ENCODE measurements at places on chromosomes 7 and 10.

- no peak for DNase-seq
Observed at GRCh38 chr7:29342761-29343160, 148.2 kb downstream of the CHN2 start.

DNA sequence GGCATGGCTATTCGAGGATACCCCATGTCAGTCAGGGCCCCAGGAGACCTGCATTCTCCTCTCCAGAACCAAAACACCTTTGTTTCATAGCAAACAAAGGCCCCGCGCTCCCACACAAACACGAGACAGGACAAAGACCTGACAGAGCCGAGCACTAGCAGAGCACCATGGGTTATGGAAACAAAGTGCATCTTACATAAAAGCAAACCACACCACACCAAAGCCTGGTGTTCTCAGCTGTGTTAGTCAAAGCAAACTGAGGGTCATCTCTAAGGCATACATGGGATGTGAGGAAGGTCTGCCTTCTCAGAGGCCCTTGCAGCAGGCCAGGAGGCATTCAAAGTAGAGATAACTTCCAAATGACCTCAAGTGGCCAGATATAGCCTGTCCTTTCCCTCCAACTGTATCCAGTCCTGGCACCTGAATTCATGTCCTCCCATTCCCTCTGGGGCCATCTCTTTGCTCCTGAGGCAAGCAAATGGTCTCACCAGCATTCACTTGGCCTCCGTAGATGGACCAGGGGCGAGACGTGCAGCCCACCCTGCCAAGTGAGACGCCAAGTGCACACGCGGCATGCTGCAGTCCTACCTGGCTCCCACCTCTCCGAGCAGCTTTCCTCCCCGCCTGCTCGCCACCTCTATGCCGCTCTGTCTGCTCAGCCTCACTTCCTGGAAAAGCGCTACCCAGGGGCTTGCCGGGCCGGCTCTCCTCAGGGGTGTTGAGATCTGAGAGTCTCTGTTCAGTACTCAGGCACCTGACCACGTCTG is 45.3 kb upstream of the PDLIM1 start:
- DNase-seq: no peak

DNA sequence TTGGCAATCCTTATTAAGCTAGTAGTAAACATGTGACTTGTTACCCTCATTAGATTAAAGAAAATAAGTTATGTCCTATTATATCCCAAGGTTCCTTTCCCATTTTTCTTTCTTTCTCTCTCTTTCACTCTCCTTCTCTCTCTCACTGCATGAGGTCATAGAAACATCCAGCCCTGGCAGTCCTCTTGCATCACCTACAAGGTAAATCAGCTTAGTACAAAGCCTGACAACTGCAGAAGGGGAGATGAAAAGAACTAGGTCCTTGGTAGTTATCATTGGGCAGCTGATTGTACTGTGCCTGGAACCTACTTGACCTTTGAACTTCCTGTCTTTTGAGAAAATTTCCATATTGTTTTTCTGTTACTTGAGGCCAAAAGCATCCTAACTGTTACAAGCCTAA is 307.9 kb upstream of the SP8 start:
- no peak for DNase-seq

- no peak for DNase-seq
Observed at GRCh38 chr7:66741710-66742049, 1.1 kb downstream of the RABGEF1 start.

GRCh38 chr10:72449941-72450441 is 95.3 kb upstream of the DNAJB12 start:
- no peak for DNase-seq

DNA sequence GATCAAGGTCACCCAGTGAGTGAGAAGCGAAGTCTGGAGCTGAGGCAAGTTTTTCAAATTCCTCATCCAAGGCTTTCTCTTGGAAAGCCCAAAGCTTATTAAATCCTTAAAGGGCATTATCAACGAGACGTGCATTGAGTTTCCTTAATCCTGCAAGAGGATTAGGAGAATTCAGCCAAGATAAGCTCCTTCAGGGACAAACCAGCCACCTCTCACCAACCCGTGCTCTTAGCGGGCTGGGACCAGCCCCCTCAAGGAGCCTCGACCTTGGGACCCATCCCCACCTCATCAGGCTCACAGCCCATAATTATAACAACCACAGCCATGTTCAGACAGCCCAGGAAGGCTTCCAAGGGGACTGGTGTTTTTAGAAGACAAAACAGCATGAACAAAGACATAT is 12.0 kb upstream of the SLC29A4 start:
- no peak for DNase-seq

DNA sequence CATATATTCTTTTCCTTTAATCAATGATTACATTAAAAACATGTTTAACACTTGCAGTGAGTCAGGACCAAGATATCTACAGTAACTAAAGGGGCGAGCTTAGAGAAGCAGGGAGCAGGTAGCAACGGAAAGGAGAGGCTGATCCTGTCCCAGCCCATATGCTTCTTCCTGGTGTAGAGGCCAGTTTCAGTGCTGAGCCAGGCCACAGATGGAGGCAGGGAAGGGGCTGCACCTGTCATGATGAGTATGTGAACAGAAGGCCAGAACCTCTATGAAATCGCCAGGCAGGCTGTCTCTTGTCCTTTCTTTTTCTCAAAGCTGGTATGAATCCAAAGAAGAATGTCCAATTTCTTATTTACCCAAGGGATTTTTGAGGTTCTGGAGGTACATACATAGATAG is 16.3 kb downstream of the REEP3 start:
- no peak for DNase-seq

DNA sequence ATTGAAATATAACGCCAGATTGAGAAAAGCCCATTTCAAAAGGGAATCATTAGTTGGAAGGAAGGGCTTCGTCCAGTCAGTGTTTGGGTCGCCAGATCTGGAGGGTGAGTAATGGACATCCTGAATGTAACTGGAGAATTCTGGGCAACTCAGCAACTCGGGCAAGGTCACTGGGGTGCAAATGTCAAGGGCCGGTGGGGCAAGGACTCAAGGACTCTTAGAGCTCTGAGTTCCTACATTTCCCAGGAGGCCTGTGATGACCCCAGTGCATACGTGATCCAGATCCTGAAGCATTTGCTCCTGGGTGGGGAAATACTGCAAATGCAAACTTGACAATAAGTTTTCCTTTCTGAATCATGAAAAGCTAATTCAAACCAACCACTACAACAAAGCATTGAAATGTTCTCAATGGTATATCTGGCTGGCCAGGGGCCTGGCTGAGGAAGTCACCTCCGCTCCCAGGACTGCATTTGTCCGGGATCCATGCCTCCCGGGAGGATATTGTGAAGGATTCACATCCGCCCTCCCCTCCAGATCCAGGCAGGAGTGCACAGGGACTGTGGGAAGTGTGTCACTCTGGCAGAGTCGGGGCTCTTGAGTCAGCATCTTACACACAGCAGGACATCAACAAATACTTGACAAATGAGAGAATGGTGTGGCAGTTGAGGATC is 164.0 kb downstream of the FANK1 start:
- no peak for DNase-seq

DNA sequence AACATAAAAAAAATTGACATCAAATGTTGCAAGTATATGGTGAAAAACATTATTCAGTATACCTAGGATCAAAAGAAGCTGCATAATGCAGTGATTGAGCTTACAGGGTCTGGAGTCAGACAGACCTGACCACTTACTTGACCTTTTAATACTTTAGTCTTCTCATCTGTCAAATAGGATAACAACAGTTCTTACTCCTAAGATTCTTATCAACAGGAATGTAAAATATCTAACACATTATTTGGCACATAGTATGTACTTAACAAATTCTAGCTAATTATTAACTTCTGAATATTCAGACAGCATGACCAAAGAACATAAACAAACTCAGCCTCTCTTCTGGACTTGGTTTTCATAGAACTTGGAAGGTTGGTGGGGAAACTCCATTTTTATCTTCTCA is 45.6 kb upstream of the PIP4K2A start:
- no peak for DNase-seq

DNA sequence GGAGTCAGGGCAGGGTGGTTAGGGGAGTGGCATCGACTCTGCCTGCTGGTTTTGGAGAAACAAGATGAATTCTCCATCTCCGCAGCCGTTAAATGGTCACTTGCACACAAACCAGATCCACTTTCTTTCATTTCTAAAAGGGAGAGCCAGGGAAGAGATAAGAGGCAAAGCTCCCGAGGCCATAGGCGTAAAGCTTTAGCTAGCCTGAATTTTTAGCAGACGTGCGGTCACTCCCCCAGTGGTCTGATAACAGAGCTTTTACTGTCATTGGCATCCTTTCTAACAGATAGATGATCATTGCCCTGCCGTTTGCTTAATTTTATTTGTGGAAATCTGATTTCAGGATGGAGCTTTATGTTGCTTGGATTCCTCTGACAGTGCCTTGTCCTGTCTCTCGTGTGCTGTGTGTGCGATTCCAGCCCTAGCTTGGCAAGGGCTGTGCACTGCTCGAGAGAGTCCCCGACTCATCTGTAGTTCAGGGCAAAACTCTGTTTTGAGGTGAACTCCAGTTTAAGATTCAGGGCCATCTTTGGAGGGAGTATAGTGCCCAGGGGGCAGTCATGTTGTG is 62.5 kb downstream of the GATA3 start:
- DNase-seq: no peak

- DNase-seq: no peak
Observed at GRCh38 chr7:98774884-98775283, 94.9 kb downstream of the TMEM130 start.

DNA sequence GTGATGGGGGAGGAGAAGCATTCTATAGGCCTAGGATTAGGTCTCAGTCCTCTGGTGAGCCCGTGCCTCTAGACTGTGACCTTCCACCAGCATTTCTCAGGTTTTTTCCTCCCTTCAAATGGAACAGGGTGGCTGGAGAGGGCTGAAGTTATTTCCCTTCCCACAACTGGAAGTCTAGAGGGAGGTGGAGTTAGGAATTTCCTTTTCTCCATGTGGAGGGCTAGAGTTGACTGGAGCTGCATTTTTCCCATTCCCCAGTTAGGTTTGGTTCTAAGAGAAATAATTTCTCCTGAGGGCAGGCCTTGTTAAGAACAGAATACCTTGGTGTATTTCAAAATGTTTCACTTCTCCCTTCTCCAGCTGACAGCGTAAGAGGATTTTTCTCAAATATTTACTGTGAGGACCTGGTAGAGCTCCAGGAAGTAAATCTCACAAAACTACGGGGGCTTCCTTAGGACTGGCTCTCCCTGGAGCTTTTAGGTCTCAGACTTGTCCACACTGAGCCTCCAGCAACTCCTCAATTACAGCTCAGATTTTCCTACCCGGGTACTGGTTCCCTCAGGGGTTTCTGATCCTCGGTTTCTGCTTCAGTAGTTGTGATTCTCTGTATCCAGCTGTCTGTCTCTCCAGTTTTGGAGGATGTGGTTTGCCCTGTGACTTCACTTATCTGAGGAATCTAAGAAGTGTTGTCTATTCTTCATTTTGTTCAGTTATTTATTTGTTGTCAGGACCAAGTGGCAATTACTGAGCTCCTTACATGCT is 6.0 kb upstream of the REEP3 start:
- no peak for DNase-seq

DNA sequence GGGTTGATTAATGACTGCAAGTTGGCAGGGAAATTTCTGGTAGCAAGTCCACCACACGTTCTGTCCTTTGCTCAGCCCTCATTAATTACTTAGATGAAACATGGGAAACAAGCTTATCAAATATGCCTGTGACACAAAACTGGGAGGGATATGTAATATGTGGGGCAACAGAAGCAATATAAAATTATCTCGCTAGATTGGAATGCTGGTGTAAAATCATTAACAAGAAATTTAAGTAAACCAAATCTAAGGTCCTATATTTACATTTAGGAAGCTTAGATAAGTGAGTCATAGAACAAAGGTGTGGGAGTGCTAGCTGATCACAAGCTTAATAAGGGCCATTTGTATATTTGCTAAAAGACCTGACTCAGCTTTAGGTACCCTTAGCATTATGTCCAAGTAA is 23.5 kb downstream of the TRPV5 start:
- no peak for DNase-seq

DNA sequence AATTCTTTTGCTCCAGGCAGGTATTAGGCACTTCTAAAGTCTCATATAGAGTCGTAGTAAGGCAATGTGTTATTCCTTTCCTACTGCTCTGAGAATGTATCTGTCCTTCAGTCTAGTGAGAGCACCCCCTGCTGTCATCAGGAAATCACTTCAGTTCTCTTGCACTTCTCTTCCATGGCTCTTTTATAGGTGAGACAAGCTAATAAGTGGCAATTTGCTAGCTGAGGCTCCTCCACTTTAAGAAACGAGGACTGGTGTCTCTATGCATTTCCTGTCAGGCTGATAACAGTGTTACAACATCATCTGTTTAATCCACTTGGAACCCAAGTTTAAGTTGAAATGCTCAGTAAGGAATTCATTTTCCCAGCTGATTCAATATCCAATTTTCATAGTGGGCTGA is 350.6 kb downstream of the TFEC start:
- DNase-seq: peak; percentile 2

Data from bone marrow (tissue), 2 donors.